ENCODE measurements at places on chromosomes 2 and 18. TPM values are rescaled to one million over a fixed set of nuclear protein-coding genes. Genes with fewer than 3 reads are reported as not detected.

GRCh38 chr2:112480530-112481049 lies 1.4 kb upstream of the TTL start:
- H3K4me3 ChIP-seq: peak overlapping the region; percentile 93
- no peak for DNase-seq
- peaks cover 15% of the 10 kb centered on the region for H3K4me1 ChIP-seq
- no peaks in the 10 kb centered on the region for H3K27me3 ChIP-seq

- peak overlapping the region; percentile 100 for H3K27ac ChIP-seq
- no peaks in the 10 kb centered on the region for H3K27me3 ChIP-seq
- H3K36me3 ChIP-seq: no peaks in the 10 kb centered on the region
- peaks cover 67% of the 10 kb centered on the region for H3K4me1 ChIP-seq
These were observed 575 bp downstream of the HSPD1 start for GRCh38 chr2:197498937-197499593.

- no peaks in the 10 kb centered on the region for H3K36me3 ChIP-seq
- no peaks in the 10 kb centered on the region for H3K27me3 ChIP-seq
- no peak overlapping the region for H3K4me3 ChIP-seq
- peaks cover 15% of the 10 kb centered on the region for H3K4me1 ChIP-seq
- no peak for DNase-seq
These were observed 37.4 kb downstream of the TMEM87B start for GRCh38 chr2:112092286-112093041.

The MRO gene
- total RNA-seq: 0.58 TPM

DNA sequence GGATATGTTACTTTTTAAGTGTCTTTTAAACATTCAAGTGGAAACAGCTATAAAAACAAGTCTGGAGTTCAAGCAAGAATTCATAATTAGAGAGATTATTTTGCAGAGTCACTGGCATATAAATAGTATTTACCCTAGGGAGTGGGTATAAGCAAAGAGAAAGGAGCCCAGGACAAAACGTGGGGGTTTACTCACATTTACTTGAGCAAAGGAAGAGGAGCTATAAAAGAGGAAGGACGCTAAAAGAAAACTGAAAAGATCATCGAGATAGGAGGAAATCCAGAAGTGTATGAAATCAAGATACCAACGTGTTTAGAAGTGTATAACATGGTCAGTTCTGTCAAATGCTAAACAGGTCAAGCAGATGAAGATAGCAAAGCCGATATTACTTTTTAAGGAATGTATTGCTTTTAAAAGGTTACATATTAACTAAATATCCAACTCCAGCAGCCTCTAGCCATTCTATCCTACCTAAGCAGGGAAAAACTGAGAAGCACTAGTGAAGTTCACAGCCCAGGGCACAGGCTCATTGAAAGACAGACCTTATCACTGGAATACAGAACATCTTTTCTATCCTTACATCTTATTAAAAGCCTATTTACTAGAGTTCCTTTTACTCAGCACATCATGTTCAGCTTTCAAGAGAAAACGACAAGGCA lies 8.6 kb downstream of the KANSL1L start:
- H3K27ac ChIP-seq: no peak overlapping the region
- no peaks in the 10 kb centered on the region for H3K36me3 ChIP-seq
- peaks cover 5% of the 10 kb centered on the region for H3K4me1 ChIP-seq
- no peaks in the 10 kb centered on the region for H3K27me3 ChIP-seq
- DNase-seq: no peak

DNA sequence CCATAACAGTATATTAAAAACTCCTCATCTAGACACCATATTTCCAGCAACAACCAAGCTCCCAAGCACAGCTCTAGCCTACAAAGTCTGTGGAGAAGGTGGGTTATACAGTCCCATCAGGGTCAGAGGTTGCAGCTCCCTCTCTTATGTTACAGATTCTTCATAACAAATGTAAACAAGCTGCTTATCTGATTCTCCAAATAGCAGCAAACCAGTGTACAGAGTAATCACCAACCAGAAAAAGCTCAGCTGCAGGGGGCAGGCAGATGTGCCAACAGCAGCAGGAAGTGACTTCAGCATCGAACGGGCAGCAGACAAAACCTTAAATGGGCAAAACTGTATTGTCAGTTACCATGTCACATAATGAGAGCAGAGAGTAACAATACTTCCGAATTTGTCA lies 52.9 kb upstream of the NABP1 start:
- H3K27ac ChIP-seq: peak overlapping the region; percentile 67
- no peak for DNase-seq
- H3K4me1 ChIP-seq: peaks cover 42% of the 10 kb centered on the region
- H3K27me3 ChIP-seq: no peaks in the 10 kb centered on the region

DNA sequence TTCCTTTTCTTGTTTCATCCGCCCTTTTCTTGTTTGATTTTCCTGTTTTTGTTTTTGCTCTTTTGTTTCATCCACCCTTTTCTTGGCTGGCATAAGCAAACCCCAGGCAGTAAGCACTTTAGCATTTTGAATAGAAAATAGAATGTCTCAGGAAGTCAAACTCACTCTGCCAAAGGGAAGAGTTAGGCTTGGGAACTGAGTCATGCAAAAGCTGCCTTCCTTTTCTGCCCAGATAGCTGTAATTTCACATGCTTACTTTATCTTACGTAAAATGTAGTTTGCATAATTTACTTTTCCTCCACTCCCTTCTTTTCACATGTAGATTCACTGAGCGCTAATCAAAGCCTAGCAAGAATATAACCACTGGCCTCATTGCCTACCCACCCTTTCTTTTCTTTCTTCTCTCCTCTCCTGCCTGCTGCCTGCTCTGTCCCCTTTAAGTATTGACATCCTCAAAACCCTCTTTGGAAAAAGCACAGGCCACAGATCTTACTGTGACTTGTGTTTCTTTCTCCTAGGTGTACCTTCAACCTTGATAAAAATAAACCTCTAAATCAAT lies 48.4 kb downstream of the CNGA3 start:
- no peaks in the 10 kb centered on the region for H3K4me1 ChIP-seq
- no peak for DNase-seq
- H3K27ac ChIP-seq: no peak overlapping the region
- H3K27me3 ChIP-seq: peaks cover 11% of the 10 kb centered on the region

The ESPNL gene
- total RNA-seq: 0.67 TPM

The CDH7 gene
- total RNA-seq: 0.34 TPM

The TLX2 gene
- not detected for total RNA-seq

The C2orf80 gene
- total RNA-seq: not detected

The C2orf68 gene
- 37.0 TPM for total RNA-seq

GRCh38 chr2:24881158-24881557 lies 38.9 kb downstream of the ADCY3 start:
- no peak overlapping the region for H3K4me3 ChIP-seq
- no peak for DNase-seq
- no peak overlapping the region for H3K27ac ChIP-seq
- H3K36me3 ChIP-seq: no peaks in the 10 kb centered on the region
- no peaks in the 10 kb centered on the region for H3K27me3 ChIP-seq

The ATG9A gene
- 58.9 TPM for total RNA-seq

The NAT8 gene
- not detected for total RNA-seq

DNA sequence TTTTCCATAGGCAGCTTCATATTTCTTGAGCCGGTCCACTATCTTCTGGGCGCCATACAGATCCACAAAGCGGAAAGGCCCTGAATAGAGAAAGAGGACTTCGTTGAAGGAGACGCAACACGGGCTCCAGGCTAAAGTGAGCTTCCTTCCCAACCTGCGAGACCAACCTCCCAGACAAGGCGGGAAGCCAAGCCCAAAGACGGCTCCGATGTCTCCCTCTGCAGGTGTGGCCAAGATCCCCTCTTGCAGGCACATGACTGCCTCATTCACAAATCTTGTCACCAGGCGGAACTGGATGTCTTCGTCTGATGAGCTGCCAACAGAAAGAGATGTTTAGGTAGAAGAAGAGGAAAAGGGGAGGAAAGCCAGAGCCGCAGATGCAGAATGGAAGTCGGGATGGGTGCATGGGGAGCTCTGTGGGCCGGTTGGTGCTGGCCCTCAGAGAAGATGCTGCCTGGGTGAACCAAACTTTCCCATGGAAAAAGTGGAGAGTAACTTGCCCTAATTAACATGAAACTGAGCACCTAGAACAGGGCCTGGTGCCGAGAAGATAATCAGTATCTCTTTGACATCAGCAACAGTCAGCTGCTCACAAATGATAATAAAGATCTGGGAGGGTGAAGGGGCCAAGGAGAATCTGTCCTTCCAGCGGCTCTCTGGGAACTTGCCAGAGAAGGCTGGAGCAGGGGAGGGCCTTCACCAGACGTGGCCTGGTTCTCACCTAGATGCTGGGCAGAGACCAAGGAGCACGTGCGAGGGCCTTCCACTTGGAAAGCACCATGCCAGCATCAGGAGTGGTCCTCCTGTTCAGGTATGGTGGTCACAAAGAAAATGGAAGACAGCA lies 18.6 kb downstream of the GAREM2 start:
- peaks cover 72% of the 10 kb centered on the region for H3K36me3 ChIP-seq
- no peaks in the 10 kb centered on the region for H3K4me1 ChIP-seq
- no peak for DNase-seq
- no peaks in the 10 kb centered on the region for H3K27me3 ChIP-seq
- no peak overlapping the region for H3K4me3 ChIP-seq

The HDHD2 gene
- 38.9 TPM for total RNA-seq

DNA sequence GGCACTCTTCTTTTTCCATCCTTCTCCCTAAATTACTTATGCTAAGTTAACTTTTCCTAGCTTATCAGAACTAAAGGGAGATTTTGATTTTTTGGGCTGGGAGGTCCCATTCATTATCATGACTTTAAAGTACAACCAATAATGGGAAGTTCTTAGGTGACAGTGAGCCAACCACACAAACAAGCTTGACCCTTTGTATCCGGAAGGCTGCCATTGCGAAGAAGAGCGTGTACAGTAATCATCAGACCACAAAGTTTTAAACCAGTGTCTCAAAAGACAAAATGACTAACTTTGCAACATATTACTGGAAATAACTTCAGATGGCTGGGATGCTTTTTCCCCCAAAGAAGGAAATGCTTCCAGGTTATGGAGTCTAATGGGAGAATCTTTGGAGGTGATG lies 298.1 kb downstream of the TGIF1 start:
- no peak overlapping the region for H3K4me3 ChIP-seq
- no peaks in the 10 kb centered on the region for H3K36me3 ChIP-seq
- DNase-seq: no peak
- H3K4me1 ChIP-seq: peaks cover 16% of the 10 kb centered on the region

DNA sequence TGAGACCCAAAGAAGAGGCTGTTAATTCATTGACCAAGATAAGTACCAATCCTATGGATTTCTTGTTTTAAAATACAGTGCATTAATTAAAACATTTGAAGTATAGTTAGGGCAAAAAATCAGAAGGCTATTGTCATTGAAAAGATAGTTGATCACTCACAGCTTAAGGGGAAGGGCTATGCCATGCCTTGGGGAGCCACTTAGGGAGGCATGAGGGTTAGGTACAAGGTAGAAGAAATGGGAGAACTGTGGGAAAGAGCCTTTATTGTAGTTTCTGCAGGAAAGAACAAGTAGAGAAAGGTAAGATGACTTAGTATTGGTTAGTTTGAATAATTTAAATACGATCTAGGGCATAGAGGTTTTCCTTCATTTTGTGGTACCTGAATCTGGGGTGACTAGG lies 1285.5 kb upstream of the TMEFF2 start:
- no peaks in the 10 kb centered on the region for H3K27me3 ChIP-seq
- no peaks in the 10 kb centered on the region for H3K4me1 ChIP-seq
- no peak for DNase-seq
- no peaks in the 10 kb centered on the region for H3K36me3 ChIP-seq

The ITPRIPL1 gene
- total RNA-seq: 1.3 TPM

- H3K4me3 ChIP-seq: no peak overlapping the region
- no peak overlapping the region for H3K27ac ChIP-seq
- no peaks in the 10 kb centered on the region for H3K27me3 ChIP-seq
- no peaks in the 10 kb centered on the region for H3K4me1 ChIP-seq
- H3K36me3 ChIP-seq: no peaks in the 10 kb centered on the region
- peak; percentile 36 for DNase-seq
These were observed 119.9 kb upstream of the NDUFV2 start for GRCh38 chr18:8982416-8983183.

GRCh38 chr2:132873738-132874137 lies 203.7 kb upstream of the LYPD1 start:
- H3K4me1 ChIP-seq: no peaks in the 10 kb centered on the region
- DNase-seq: no peak
- H3K27me3 ChIP-seq: no peaks in the 10 kb centered on the region
- no peak overlapping the region for H3K27ac ChIP-seq
- H3K4me3 ChIP-seq: no peak overlapping the region

DNA sequence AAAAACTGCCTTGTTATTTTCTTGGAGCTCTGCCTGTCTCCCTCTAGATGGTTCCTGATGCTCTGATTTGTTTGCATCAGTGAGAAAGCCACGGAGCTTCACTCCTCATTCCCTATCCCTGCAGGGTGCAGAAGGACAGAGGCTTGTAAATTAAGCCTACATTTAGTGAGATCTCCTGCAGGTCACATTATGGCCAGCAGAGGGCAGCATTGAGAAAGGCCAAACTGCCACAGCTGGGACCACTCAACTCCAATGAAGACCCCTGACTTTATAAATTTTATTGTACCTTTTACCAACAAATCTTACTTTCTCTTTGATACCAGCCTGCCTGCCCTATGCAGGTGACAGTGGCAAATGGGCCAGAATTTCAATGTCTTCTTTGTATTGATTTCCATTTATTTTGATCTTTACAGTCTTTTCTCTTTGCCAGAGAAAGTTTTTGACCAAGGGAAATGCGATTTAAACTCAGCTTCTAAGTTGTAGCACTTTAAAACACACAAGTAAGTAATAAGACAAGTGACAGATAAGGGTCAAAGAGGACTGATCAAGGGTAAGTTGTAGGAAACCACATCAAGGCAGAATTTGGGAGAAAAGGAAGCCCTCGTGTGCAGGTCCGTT lies 1029.1 kb upstream of the KLHL29 start:
- no peaks in the 10 kb centered on the region for H3K27me3 ChIP-seq
- DNase-seq: peak; percentile 39
- peaks cover under 1% of the 10 kb centered on the region for H3K4me1 ChIP-seq
- no peak overlapping the region for H3K27ac ChIP-seq

GRCh38 chr2:167114018-167114417 lies 225.7 kb downstream of the XIRP2 start:
- no peaks in the 10 kb centered on the region for H3K4me1 ChIP-seq
- no peak overlapping the region for H3K4me3 ChIP-seq
- no peak overlapping the region for H3K27ac ChIP-seq
- no peak for DNase-seq
- no peaks in the 10 kb centered on the region for H3K27me3 ChIP-seq

Measured in left lung (tissue), 14 donors.